ENCODE measurements at places on chromosomes 2 and 18.

DNA sequence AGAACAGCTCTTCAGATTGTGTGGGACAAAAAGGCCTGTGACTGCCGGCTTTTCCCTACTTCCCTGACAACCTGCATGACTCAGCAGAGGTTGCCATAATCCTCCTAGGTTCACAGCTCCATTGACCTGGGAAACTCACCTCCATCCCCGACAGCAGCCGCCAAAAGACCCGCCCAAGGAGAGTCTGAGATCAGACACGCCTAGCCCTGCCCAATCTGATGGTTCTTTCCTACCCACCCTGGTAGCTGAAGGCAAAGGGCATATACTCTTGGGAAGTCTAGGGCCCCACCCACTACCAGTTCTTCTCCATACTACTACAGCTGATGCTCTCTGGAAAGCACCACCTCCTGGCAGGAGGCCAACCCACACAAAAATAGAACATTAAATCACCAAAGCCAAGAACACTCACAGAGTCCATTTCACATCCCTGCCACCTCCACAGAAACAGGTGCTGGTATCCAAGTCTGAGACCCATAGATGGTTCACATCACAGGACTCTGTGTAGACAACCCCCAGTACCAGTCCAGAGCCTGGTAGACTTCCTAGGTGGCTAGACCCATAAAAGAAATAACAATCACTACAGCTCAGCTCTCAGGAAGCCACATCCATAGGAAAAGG, 140.6 kb downstream of the NETO1 start:
- no peak for DNase-seq

DNA sequence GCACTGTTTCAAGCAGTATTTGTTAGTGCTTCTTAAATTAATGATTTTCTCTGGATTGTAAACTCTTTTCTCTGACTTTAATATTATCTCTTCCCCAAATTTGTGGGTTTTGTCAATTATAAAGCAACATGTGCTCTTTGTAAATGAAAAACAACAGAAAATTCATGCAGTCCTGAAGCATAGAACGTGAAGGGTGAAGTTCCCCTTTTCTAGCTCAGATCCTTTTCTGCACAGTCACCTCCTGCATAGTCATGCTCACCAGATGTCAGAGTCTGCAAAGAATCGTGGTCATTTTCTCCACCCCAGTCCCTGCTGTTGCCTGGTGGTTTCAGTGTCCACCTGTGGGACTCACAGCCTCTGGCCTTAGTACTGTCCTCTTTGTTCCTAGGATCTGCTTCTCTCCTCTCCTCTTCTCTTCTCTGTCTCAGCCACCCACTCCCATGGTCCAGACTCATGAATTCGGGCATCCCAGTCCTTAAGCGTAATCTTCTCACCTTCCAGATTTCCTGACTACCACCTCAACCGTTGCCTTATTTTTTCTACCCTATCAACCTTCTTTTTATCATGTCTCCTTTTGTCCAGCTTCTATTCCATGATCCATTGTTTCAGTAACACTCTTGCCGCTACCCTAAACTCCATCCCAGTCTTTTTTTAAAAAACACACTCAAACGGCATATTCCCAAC, 229.1 kb downstream of the RTP5 start:
- no peak for DNase-seq

DNA sequence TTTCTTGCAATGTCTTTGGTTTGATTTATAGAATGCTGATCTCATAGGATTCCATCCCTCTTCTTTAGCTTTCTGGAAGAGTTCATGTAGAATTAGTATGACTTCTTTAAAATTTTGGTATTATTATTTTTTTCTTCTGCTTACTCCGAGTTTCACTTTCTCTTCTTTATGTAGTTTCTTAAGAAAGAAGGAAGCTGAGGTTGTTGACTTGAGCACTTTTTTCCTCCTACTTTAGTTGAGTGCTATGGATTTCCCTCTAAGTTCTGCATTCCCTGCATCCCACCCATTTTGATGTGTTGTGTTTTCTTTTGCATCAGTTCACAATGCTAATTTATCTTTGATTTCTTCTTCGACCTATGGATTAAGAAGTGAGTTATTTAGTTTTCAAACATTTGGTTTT, 78.9 kb upstream of the SPRED2 start:
- no peak for DNase-seq

DNA sequence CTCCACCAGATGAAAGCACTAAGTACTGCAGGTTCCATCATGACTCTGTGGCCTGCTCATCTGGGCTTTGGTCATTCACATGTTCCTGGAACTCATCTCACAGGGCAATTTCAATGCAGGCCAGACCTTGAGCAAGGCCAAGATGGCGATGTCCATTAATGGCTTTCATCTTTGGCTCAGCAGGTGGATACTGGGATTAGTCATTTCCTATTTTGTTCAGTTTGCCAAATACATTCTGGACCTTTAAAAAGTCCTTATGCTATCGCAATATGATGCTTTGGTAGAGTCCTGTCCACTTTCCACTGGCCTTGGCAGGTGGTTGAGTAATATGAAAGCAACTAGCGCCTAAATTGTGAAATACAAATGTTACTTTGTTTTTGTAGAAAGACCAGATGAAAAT, 170.1 kb upstream of the REV1 start:
- no peak for DNase-seq

GRCh38 chr2:33042265-33042664, 95.5 kb downstream of the LTBP1 start:
- no peak for DNase-seq

DNA sequence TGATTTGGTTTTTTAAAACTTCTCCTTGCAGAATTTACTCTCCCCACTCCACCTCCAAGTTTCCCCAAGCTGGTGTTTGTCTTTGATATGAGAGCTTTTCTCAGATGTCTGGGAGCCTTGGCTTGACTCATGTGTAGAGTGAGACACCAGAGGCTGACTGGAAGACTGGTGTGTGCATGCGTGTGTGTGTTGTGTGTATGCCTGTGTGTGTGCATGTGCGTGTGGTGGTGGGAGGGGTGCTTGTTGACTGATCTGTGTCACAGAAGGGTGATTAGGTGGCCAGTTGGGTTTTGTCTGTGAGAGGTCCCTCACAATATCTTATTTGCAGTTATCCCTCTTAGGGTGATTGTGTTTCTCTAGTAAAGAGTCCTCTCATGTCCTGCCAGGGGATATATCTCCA, 50.5 kb upstream of the HPCAL1 start:
- DNase-seq = no peak

GRCh38 chr2:11398750-11399437, 54.5 kb upstream of the ROCK2 start:
- no peak for DNase-seq

GRCh38 chr2:126723281-126723815, 67.4 kb downstream of the GYPC start:
- no peak for DNase-seq

- DNase-seq = no peak
Observed at GRCh38 chr2:219633276-219634065, 6.0 kb downstream of the SLC4A3 start.

- DNase-seq = no peak
Observed at GRCh38 chr2:98378901-98379300, 32.6 kb downstream of the CNGA3 start.

DNA sequence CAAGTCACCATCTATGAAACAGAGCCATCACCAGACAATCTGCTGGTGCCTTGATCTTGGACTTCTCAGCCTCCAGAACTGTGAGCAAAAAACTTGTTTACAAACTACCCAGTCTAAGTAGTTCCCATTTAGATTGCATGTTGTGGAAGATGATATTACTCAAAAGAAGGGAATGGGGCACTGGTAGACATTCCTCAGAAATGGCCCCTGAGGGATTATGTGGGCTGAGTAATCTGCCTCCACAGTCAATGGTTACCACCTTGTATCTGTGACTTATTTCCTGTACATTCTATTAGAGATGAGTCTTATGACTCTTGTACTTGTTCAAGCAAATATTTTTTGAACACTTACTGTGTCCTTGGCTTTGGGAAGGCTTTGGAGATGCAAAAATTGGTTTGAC, 160.4 kb downstream of the NUP35 start:
- no peak for DNase-seq

DNA sequence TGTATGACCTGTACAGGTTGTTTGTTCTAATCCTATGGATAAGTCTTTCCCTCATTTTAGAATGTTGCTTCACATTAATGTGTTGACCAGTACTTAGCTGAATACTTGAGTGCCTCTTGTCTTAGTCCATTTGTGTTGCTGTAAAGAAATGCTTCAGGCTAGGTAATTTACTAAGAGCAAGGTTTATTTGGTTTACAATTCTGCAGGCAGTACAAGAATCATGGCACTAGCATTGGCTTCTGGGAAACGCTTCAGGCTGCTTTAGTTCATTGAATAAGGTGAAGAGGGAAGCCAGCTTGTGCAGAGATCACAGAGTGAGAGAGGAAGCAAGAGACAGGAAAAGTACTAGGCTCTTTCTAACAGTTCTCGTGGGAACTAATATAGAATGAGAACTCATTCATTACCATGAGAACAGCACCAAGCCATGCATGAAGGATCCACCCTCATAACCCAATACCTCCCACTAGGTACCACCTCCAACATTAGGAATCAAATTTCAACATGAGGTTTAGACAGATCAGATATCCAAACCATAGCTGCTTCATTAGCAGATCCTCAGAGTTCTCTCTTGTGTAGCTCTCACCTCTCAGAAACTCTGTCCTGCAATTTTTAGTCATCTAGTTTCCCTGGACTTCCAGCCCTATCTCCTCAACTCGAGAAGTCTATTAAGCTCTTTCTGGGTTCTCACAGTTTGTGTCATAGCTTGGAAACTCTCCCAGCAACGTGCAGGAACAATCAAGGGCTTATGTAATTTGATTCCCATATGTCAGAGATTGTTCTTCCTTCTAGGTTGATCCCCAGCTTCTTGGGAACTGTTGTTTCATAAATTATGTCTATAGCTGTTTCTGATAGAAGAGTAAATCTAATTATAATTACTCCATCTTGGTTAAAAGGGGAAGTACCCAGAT, 2082.3 kb upstream of the CELF4 start:
- DNase-seq = peak; percentile 17

- no peak for DNase-seq
Observed at GRCh38 chr2:128487650-128488387, 169.2 kb upstream of the HS6ST1 start.

GRCh38 chr2:209460151-209460761, 36.4 kb downstream of the MAP2 start:
- no peak for DNase-seq

- peak; percentile 58 for DNase-seq
Observed at GRCh38 chr2:227761740-227762476, 16.2 kb downstream of the SCYGR8 start.

DNA sequence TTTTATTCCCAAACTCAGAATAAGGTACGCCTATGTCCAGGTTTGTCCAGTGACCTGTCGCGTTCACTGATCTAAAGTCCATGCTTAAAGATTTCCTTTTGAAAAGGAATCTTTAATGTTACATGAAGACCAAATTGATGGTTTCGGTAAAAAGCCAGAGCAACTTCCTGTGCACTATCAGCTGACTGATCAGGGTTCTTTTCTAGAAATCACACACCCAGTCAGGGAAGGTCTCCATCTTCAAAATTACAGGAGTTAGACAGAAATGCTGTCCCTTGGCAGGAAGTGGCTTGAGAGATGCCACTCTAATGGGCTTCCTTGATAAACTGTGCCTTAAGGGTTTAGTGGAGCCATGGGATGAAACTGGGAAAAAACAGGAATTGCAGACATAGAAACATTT, 14.7 kb upstream of the ARHGAP25 start:
- DNase-seq = no peak

- peak; percentile 97 for DNase-seq
Observed at GRCh38 chr2:131093006-131093695, at the start of gene FAM168B. TSS of gene FAM168B (minus strand) at chr2:131093460. CDS start at chr2:131082646, 10,814 bp downstream.

- DNase-seq = no peak
Observed at GRCh38 chr2:45941531-45942236, 290.2 kb downstream of the PRKCE start.

DNA sequence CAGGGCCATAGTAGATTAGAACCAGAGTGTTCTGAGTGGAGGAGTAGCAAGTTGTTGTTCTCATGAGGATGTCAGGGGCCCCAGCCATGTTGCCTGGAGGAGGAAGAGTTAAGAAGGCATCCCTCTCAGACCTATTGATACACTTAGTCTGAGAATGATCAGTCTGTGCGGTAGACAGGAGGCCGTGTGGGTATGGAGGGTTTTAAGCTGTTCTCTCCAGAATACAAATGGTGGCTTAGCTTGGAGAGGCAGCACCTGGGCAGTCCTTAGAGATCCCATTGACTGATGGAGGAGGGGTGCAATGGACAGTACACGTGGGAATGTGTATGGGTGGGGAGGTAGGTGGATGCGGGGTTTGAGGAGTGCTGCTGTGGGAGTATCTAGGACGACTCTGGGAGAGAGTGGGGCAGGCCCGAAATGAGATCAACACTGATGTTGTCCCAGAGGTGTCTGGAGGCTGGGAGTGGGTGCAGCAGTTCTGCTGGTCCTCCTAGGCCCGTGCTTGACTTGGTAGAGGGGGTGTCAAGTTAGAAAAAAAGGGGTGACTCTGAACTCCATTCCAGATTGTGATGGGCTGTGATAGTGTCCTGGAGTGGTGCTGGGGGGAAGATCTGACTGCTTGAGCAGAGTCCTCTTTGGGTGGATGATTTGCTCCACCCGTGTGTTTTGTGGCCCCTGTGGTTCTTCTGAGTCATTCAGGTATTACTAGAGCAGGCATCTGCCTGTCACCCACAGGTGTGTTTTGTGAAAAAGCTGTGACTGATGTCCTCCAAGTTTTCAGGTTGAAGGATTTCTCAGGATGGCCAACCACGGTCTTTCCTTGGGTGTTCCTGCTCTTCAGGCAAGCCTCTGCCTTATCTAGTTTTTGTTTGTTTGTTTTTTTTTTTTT, 44.7 kb downstream of the C2orf42 start:
- DNase-seq = no peak

DNA sequence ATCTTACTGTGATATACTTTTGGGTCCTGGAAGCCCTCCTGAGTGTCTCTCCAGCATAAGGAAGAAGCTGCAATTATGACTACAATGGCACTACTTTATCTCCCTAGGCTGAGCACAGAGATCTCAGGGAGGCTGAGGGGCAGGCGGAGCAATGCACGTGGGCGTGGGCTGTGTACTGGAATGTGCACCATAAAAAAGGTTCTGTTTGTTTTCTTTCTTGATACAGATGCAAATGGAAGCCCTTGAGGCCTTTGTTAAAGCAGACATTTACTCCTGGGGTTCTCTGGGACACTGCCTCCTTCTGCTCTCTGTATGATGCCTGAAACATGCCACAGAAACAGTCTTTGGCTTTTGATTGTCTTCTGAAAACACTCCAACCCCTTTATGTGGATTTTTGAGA, 79.1 kb upstream of the DLX2 start:
- peak; percentile 50 for DNase-seq

DNA sequence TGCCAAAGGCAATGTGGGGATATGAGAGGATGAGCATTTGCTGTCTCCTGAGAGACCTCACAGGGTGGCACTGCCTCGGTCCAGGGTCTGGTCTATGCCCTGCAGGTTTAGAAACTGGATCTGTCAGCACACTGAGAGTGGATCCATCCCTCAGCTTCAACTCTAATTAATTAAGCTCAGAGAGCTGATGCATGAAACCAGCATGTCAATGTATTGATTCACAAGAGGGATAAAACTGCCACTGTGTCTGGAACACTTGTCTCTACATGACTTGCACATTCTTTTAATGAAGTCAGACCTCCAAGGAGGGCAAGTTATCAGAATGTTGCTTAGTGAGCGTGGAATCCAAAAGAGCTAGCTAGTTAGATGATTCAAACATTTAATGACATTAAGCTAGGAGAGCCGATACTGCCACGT, 22.5 kb upstream of the POLE4 start:
- DNase-seq = no peak

All from hepatocyte (in vitro differentiated cells).